ENCODE measurements at places on chromosomes 16 and 17. TPM values are rescaled to one million over a fixed set of nuclear protein-coding genes. Genes with fewer than 3 reads are reported as not detected.

The C16orf46 gene
- total RNA-seq = 1.1 TPM

DNA sequence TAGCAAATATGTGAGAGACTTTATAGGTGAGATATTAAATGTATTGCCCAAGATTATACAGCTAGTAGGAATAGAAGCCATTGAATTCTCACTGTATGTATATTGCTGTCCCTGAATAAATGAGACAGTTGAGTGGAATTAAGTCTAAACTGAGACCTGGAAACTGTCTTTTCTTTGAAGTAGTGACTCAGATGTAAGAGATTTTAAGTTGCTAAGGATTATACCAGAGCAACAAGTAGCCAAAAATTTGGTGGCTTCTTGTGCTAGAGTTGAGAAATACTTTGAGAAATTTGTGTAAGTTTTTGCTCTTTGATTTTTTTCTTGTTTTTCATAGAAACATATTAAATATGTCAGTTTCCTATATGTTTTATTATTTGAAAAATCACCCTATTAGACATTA, 58.7 kb downstream of the TANC2 start:
- no peak for DNase-seq

GRCh38 chr16:30085247-30085646, 6.5 kb downstream of the TBX6 start:
- DNase-seq = no peak

DNA sequence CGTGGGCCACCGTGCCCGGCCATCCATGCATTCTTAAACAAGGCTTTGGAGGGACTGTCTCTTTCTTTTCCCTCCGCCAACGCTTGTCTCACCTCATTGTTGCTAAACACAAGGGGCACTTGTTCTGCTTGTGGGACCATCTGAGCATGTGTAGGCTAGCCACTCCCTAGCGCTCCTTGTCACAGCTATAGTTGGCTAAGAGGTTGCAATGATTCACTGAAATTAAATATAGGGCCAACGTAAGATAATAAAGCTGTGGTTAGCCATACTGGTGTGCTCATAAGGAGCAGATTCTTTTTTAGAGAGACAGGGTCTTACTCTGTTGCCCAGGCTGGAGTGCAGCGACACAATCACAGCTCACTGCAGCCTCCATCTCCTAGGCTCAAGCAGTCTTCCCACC, 41.2 kb downstream of the KIAA0513 start:
- no peak for DNase-seq

- no peak for DNase-seq
These were observed 14.0 kb upstream of the SPHK1 start for GRCh38 chr17:76370261-76370993.

The PIPOX gene
- 57.2 TPM for total RNA-seq

- no peak for DNase-seq
These were observed 77.2 kb upstream of the TNRC6A start for GRCh38 chr16:24652209-24652712.

DNA sequence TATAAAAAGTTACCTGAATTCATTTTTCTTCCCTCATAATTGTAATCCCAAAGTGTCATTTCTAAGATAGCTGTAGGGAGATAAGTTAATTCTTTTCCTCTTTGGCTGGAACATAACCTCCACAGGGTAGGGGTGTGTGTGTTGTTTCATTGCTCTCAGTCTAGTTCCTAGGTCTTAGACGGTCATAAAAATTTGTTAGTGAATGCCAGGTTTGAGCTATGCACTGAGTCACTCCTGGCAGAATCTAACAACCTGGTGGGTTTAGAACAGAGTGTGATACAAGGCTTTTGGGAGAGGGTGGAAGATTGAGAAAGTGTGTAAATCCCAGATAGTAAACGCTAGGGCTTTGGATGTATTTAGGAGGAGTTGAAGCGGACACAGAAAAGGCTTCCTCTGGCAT, 894 bp upstream of the PHKG2 start:
- DNase-seq = no peak

DNA sequence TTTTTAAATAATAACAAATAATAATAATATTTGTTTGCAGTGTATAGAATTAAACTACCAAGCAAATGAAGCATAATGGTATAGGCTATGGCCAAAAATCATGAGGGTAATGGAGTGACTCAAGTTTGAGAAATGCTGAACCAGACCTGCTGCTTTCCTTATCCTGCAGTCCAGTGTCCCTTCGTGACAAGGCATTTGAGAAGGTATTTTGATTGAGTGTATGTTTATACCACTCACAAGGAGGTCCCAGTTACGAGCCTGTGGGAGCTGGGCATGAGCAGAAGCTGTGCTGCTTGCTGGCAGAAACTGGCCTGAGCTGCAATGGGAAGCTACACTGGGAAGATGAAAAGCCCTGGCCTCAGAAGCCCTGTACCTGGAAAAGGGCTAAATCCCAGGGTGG, 50.3 kb downstream of the GNAO1 start:
- DNase-seq = no peak

- no peak for DNase-seq
These were observed 42.4 kb upstream of the NF1 start for GRCh38 chr17:31052187-31052889.

All from H1 (cell line).